ENCODE measurements at places on chromosomes 5 and 9. TPM values are rescaled to one million over a fixed set of nuclear protein-coding genes. Genes with fewer than 3 reads are reported as not detected.

DNA sequence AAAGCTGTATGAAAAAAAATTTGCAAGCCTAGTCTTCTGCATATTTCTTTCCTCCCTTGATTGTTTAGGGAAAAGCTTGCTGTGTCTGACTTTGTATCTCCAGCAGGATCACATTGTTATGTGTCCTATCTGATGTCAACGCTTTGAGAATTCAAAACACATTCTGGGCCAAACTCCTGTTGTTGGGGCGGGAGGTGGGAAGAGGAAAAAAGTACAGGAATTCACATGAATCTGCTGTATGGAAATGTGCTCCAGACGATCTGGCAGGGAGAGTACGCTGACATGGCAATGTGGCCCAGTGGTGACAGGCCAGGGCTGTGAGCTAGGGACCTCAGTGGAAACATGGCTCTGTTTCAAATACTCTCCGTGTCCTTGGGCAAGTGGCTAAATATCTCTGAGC lies 87.4 kb upstream of the GNA14 start:
- DNase-seq: no peak

DNA sequence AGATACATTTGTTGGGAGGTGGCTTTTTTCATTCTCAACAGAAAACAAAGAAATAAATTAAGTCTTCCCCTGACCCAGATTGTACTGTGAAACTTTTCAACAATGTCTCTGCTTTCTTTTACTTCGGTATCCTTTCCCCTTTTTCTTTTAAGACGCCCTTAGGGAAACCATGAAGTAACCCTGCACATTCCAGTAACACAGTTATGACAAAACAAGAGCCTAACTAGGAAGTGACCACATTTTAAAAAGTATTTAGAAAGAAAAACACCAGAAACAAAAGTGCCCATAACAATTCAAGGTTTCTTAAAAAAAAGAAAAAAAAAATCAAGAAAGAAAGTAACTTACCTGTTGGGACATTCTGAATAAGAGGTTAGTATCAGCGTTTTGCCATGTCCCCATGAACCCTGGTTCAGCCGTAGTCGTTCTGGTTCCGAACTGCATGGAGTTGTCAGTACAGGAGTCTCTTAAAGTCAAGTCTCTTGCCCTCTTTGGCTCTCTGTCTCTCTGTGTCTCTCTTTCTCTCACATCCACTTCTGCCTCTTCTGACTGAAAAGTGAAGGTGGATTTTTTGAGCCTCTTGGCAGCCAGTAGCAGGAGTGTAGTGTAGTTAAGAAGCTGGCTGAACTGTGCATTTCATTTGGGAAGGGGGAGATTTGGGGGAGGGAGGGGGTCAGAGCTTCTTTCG lies 142.9 kb downstream of the BNC2 start:
- no peak for DNase-seq

GRCh38 chr9:128862401-128862851 lies 19.3 kb downstream of the KYAT1 start:
- DNase-seq: no peak

GRCh38 chr5:154267516-154267915 lies 77.0 kb downstream of the GALNT10 start:
- DNase-seq: no peak

DNA sequence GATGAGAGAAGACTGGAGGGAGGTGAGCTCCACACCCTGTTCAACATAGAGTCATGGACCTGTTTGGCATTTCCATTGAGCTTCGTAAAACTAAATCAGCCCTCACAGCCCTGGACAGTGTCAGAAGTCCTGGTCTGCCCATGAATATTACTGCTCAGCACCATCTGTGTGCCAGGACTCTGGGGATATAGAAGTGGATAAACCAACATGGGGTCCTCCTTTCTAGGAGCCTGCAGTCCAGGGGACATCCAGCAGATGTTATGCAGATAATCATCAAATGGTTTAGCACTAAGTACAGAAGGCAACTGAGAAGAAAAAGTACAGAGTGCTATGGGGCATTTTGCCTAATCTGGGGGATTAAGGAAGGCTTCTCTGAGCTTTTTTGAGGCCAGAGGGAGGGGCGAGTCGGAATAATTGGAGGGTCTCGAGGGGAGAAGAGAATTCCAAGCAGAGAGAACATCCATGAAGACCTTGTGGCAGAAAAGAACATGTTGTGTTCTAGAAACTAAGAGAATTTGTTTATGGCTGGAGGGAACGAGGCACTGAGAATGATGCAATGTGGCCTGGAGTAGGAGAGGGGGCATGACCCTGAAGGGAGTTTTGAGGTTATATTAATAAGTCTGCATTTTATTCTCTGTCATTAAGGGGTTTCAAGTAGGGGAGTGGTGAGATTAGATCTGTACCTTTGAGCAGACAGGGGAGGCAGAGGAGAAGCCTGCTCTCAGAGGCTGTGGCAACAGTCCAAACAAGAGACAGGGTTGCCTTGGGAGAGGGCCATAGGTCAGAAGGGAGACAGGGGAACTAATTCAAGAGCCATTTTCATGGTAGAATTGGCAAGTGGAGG lies 63.5 kb upstream of the SLC2A8 start:
- DNase-seq: no peak

- DNase-seq: no peak
Measured at GRCh38 chr5:2742921-2743679, 8.4 kb downstream of the IRX2 start.

GRCh38 chr9:116715751-116716150 lies 28.6 kb downstream of the TRIM32 start:
- DNase-seq: no peak

DNA sequence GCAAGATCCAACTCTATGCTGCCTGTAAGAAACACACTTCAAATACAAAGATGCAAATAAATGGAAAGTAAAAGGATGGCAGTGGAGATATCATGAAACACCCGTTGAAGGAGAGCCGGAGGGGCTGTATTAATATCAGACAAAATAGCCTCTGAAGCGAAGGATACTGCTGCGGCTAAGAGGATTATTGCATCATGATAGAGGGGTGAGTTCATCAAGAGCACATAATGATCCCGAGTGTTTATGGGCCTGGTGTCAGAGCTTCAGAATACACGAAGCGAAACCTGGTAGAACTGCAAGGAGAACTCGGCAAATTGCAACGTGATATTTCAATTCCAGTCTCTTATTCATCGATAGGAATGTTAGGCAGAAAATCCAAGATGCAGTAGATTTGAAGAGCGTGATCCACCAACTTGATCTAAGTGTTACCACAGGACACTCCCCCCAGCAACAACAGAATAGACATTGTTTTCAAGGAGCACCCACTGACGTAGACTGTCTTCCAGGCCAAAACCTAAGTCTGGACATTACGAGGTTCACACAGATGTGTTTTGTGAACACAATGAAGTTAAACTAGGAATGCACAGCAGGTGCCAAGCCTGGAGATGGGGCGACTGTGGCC lies 27.7 kb upstream of the QSOX2 start:
- no peak for DNase-seq

GRCh38 chr5:121350181-121350930 lies 501.3 kb upstream of the FTMT start:
- peak; percentile 4 for DNase-seq

- DNase-seq: no peak
Measured at GRCh38 chr9:81225596-81225995, 463.8 kb downstream of the TLE1 start.

GRCh38 chr9:101226803-101227202 lies 158.0 kb downstream of the BAAT start:
- DNase-seq: no peak

DNA sequence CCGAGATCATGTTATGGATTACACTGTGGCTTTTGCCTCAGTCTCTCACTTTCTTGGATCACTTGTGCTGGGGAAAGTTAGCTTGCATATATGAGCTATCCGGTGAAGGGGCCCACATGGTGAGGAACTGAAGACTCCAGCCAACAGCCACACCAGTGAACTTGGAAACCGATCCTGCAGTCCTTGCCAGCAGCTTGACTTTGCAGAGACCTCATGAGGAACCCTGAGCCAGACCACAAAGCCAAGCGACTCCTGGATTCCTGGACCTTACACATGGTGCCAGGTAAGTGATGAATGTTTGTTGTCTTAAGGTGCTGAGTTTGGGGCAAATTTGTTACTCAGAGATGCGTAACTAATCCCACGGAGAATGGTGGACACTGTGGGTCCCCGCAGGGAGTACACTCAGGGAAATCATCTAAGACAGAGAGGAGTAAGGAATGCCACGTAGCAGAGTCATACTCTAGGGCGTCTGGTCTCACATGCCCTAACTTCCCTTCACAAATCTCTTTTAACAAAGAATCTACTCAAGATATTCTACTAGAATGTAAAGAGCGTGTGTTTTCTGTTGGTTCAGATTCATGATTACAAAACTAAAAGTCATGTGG lies 76.5 kb upstream of the PJA2 start:
- no peak for DNase-seq

DNA sequence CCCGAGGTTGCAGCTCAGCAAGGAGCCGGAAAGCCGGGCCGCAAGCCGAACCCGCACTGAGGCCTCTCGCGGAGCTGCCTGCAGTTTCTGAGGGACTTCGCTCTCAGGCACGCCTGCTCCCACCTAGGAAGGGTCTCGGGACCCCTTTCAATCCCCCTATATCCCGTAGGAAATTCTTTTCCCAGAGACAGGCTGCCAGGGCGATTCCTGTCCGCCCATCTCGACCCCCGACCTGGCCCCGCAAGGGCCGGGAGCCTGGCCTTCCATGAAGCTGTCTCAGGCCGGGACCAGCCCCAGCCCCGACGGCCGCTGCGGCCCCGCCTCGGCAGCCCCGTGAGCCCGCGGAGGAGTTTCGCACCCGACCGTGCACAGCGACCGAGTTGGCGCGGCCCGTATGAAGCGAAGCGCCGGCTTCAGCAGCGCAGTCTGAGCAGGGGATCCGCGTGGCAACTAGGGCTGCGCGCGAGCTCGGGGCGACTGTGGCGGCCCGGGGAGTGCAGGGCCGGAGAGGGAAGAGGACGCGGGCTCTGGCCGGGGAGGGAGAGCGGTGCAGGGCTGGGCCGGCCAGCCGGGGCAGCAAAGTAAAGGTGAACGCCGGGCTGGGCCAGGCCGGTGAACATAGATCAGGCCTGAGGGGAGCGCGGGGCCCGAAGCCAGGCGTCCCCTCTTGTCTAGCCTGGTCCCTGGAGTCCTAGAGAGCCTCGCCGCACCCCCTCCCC lies 977 bp upstream of the PRDM12 start:
- DNase-seq: no peak

- DNase-seq: no peak
Measured at GRCh38 chr9:122252796-122253195, 11.8 kb downstream of the RBM18 start.

- no peak for DNase-seq
Measured at GRCh38 chr5:122152266-122152900, 23.0 kb downstream of the ZNF474 start.

GRCh38 chr9:129810788-129811187 lies 7.8 kb downstream of the TOR1B start:
- no peak for DNase-seq

DNA sequence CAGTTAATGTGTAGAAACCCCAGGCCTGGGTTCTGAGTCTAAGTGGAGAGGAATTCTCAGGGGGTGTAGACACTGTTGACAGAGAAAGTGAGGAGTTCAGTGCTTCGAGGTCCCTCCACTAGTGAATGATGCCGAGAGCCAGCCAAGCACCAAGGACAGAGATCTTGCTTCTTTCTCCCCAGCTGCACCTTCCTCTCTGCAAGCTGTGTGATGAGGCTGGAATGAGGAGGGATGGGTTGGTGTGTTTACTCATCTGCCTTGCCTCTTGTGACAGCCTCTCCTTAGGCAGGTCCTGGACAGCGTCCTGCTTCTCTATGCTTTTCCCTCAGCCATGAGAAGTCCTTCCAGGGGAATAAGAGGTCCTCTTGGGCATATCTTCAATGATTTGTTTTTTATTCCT lies 35.3 kb downstream of the HNRNPH1 start:
- DNase-seq: no peak

DNA sequence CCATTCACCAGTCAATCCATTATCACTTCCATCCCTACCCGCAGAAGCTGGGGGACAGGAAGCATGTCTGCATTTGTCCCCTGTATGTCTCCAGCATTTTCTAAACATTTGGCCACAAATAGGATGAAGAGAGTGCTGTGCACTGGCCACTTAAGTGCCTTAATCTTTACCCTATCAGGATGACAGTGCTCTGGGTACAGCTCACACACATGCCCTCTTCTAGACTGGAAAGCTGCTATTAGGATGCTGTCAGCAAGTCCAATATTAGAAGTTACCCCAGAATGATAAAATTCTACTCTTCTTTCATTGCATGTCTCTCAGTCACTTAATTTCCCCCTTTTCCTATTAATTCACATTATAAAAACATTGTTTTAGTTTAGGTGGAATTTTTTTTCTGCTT lies 168.4 kb downstream of the RASEF start:
- DNase-seq: no peak

DNA sequence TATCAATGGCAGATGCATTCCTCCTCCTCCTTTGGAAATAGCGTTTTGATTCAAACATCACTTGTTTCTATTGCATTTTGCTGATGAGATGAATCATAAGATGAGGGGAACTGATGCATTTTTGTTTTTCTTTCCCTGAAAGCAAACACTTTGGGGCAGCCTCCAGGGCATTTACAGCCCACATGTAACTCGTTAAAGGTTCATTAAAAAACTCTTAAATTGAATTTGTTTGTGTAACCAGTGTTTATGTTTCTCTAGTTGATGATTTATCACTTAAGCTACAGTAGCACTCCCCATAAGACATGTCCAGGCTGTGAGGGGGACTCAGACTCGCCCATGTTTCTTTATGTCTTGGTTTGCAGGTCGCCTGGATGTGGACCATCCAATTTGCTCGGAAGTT lies 246.1 kb upstream of the ANKH start:
- DNase-seq: no peak

DNA sequence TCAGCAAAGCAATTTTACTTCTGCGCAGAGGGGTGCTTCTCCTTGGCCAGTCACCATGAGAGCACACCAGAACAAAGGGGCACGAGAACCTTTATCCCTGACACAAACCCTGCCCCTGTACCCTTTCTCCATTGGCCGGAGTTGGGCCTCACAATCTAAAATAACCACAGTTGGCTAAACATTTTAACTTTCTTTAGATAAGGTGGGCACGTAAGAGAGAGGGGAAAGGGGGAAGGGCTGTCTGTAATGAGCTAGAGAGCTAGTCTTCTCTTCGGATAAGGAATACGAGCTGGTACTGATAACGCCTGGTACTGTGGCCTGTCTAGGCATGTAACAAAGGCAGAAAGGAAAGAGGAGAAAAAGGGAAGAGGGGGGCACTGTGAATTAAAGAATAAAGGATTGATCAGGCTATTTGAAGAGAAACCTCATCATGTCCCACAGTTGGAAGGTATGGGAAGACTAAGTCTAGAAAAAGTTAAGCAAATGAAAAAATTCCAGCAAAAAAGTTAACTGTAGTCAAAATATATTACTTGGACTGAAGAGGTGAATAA lies 1.8 kb upstream of the IARS1 start:
- DNase-seq: no peak

The TMEM215 gene
- polyA plus RNA-seq: not detected

The SLC36A2 gene
- not detected for polyA plus RNA-seq

The SNX2 gene
- polyA plus RNA-seq: 33.1 TPM

The ZDHHC12 gene
- 60.0 TPM for polyA plus RNA-seq

The C9 gene
- polyA plus RNA-seq: not detected

The PCDHGB7 gene
- polyA plus RNA-seq: 7.6 TPM

The SMC5 gene
- 15.0 TPM for polyA plus RNA-seq

The CDC25C gene
- 8.7 TPM for polyA plus RNA-seq

The LPAR1 gene
- polyA plus RNA-seq: 211 TPM

The VCAN gene
- 38.0 TPM for polyA plus RNA-seq

The MCC gene
- 2.3 TPM for polyA plus RNA-seq

The MARVELD2 gene
- polyA plus RNA-seq: 0.88 TPM

The SHC3 gene
- 1.3 TPM for polyA plus RNA-seq

The GPR150 gene
- polyA plus RNA-seq: 0.25 TPM

Measured in BJ (cell line).